IPS DF 19.7 (cell line): ENCODE measurements at places on chromosomes 2 and 18.

DNA sequence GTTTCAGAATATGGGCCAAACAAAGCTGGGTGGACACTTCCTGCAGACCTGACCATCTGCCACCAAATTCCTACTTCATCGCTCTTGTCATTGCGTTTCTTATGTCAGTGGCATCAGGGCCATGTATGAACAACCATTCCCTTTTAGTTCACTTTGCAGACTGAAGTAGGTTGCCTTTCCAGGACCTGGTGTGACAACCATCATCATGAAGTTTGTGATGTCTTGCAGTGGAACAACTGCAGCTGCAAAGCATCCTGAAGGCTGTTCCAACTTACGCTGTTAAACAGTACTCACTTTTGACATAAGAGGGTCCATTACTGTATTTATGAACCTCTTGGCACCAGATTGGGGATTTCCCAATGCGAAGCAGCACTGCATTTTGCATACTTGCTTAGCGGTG, 511.6 kb downstream of the ARHGAP15 start:
- no peak for DNase-seq

GRCh38 chr18:21242780-21243401, 859 bp downstream of the GREB1L start:
- DNase-seq, result no peak

GRCh38 chr18:45910405-45911023, 56.6 kb downstream of the EPG5 start:
- peak; percentile 17 for DNase-seq

DNA sequence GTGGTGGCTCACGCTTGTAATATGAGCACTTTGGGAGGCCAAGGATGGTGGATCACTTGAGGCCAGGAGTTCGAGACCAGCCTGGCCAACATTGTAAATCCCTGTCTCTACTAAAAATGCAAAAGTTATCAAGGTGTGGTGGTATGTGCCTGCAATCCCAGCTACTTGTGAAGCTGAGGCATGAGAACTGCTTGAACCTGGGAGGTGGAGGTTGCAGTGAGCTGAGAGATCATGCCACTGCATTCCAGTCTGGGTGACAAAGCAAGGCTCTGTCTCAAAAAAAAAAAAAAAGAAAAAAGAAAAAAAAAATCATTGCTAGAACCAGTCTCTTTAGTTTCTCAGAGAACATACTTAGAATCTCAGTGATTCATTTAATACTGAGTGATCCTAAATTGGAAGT, 217.1 kb downstream of the DYM start:
- DNase-seq, result no peak

GRCh38 chr2:68689553-68690537, 44.8 kb upstream of the ARHGAP25 start:
- no peak for DNase-seq
